NCI-H446 treated with DMSO at 0.1 percent for 48 hours (cell line): ENCODE measurements at places on chromosomes 5 and 9.
A peak's percentile ranks its signal among the peaks of the same experiment; 100 is the strongest.

DNA sequence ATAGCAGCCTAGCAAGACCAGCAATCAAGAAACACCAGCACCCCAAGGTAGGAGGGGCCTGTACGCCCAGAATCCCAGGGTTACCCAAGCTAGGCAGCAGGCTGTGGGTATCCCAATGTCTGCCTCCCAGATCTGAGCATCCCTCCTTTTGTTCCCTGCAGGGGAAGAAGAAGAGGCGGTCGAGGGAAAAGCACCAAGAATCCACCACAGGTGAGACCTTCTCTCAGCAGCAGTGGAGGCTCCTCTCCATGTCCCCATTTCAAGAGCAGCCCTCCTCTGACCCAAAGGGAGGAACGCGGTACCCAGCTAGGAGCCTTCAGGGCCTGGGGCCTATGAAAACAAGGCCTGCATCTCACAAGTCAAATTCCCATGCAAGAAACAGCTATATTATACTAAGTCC lies 28.9 kb downstream of the TCF7 start:
- no peak for DNase-seq

GRCh38 chr5:34007201-34007620 lies 639 bp downstream of the AMACR start:
- DNase-seq: no peak

GRCh38 chr9:136618580-136619547 lies 43.9 kb upstream of the EGFL7 start:
- no peak for DNase-seq

DNA sequence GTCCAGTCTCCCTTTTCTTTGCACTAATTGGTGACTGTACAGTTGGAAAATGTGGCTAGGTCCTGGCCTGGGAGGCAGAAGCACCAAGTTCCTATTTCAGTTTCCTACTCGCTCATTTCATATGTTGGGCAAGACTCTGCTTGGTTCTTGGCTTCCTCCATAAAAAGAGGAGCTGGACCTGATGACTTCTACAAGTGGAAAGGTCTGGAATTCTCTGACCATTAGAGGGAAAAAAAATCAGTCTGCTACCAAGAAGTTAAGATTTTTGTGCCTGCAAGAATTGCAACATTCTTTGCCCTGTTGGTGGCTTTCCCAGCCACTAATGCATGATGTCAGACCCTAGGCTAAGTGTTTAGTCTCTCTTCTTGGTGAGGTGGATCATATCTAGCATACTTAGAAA lies 91.5 kb downstream of the WDR41 start:
- DNase-seq: no peak

GRCh38 chr5:1910081-1910760 lies 27.5 kb upstream of the IRX4 start:
- DNase-seq: no peak

DNA sequence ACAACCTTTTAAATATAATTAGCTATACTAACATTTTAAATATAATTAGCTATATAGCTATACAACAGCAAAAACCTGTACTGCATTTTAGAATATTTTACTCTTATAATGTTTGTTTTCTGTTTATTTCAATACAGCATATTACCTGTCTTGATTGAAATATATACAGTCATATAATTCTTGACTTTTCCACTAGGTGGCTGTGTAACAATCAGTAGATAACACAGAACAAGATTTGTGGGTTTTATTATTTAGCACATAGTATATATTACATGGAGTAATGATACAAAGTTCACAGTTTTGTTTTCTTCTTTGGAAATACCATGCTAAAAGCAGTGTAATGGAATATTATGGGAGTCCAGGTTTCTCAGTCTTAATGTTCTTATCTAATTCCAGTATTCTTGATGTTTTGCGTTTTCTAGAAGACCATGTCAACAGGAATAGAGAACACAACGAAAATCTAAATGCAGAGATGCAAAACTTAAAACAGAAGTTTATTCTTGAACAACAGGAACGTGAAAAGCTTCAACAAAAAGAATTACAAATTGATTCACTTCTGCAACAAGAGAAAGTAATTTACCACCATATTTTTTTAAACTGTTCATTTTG lies 13.3 kb downstream of the HMMR start:
- DNase-seq: no peak

DNA sequence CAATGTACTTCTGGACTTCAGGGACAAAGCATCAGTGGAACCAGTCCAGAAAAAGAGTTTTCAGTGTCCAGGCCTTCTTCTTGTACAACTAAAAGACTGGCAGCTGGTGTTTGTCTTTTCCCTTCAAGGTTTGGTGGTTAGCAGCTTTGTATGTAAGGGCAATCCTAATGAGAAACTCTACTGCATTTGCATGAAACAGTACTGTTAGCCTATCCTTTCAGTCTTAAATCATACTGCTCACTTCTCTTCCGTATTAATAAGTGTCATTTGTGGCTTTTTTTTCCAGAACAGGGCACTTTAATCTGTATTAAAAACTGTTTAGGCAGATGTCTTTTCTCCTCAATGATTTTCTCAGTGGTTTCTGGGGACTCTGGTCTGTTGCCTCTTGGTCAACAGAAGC lies 48.9 kb downstream of the FAM174A start:
- no peak for DNase-seq

- no peak for DNase-seq
These were observed 890.4 kb downstream of the EFNA5 start for GRCh38 chr5:106780355-106780754.

- no peak for DNase-seq
These were observed 323.7 kb downstream of the ADAMTS6 start for GRCh38 chr5:65157906-65158603.

DNA sequence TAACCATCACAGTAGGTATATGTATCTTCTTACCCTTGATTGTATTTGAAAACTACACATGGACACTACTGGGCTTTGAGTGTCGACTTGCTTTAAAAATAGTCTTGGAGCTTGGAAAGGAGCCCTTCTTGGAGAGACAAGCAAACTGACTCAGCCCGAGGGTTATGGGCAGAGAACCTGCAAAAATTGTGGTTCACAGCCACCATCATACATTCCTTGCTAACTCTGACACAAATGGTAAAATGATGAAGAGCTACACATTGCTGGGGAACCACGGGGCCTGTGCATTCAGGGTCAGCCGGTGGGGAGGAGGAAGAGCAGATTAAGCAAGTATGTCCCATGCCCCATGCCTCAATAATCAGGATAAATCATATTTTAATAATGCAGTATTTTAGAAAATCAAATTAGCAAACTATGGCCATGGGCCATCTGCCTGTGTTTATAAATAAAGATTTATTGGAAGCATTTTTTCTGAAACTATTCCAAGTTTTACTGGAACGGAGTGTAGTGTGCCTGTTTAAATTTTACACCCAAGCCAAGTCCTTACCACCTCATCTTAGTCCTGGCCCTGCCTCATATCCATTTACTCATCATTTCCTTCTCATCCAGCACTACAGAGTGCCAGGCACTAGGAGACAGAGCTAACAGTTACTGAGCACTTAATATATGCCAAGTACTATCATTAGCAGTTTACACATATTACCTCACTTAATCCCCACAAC lies 195.7 kb downstream of the PALM2AKAP2 start:
- DNase-seq: peak; percentile 60

DNA sequence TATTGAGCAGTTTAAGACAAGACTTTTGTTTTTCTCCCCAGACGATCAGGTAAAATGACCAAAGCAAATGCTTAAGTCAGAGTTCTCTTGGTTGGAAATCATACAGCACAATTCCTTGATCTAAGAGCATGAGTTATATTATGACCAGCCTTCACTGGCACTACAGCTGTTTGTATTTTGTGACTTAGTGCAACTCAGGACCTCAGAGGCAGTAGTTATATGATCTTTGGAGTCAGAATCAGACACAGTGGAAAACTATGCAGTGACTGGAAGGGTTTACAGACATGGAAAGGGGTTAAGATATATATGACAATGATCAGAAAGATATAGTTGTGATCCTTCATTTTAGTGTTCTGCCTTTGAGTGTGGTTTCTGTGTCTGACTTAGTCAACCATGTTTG lies 24.3 kb downstream of the RAD23B start:
- no peak for DNase-seq

DNA sequence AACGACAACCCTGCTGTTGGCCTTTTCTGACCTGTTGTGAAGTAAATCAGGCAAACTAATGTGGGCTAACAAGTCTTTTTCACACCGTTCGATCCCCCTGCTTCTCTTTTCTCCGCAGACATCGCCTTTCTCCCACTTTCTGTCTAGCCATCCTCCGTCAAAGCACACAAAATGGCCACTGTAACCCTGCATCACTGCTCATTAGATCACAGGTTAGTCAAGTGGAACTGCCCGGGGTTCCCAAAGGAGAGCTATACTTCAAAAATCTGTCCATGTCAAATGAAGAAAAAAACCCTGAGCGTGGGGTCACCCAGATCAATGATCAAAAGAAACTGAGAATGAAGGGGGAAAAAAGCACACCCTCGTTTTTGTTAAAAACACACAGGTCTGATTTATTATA lies 212.1 kb downstream of the ARL15 start:
- no peak for DNase-seq

DNA sequence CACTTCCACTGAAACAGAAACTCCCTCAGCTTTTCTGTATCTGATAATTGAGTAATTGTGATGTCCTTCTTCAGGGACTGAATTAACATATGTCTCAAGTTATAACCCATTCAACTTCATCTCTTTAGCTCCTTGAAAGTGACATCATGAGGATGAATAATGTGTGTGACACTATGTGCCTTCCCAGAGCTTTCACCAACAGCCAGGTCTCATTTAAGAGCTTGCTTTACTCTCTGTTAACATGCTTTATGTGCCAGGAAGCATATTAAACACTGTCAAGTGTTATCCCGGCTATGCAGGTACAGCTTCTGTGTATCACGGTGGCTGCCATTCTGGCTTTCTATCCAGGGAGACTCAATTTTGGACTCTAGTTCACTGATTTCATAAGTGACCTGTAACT lies 799.9 kb downstream of the CDH12 start:
- DNase-seq: peak; percentile 69

GRCh38 chr5:172806897-172807672 lies 27.0 kb upstream of the ERGIC1 start:
- no peak for DNase-seq

DNA sequence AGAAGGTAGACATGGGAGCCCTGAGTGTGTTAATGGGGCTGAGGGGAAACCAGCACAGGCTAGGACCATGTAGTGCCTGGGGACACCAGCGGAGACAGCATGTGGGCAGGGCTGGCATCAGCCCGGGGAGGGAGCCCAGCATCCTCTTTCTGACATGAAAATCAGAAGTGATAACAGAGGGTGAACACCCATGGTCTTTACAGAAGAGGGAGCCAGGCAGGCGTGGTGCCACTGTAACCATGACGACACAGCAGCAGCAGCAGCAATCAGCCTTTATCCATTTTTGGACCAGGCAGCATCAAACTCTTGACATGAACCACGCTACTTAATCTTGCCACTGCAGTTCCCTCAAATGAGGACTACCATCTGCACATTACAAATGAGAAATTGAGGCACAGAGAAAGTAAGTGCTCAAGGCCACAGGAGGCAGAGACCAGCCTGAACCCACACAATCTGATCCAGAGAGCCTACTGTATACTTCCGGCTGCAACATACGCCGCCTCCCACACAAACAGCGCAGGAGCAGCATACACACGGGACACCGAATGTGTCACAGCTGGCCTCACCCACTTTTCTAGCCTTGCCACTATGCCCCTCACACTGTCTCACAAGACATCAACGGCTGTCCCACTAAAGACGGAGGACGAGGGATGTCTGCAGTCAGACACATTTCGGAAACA lies 23.8 kb downstream of the CAMSAP1 start:
- DNase-seq: no peak

- DNase-seq: no peak
These were observed 831.5 kb downstream of the MAT2B start for GRCh38 chr5:164336906-164337305.
